ENCODE measurements at places on chromosomes 12 and 14. TPM values are rescaled to one million over a fixed set of nuclear protein-coding genes. Genes with fewer than 3 reads are reported as not detected.

The RFLNA gene
- not detected for total RNA-seq

The KLHL33 gene
- not detected for total RNA-seq

The P2RX2 gene
- total RNA-seq: not detected

The NAV3 gene
- total RNA-seq: not detected

The FOXG1 gene
- total RNA-seq: not detected

The GALNT8 gene
- total RNA-seq: 1.1 TPM

The RAPGEF3 gene
- 0.56 TPM for total RNA-seq

The FOXM1 gene
- total RNA-seq: 90.6 TPM

The HAL gene
- 1.5 TPM for total RNA-seq

The OTX2 gene
- not detected for total RNA-seq

The IFNG gene
- total RNA-seq: 560 TPM

The NANOG gene
- not detected for total RNA-seq

The TSPAN8 gene
- not detected for total RNA-seq

The TAS2R7 gene
- not detected for total RNA-seq

The KRT6A gene
- not detected for total RNA-seq

The MYH6 gene
- total RNA-seq: 0.56 TPM

The PZP gene
- not detected for total RNA-seq

The KSR2 gene
- total RNA-seq: 0.15 TPM

The EIF2S3B gene
- total RNA-seq: 0.66 TPM

The RNASE3 gene
- total RNA-seq: not detected

The EXOC3L4 gene
- total RNA-seq: not detected

The CCDC85C gene
- total RNA-seq: 9.8 TPM

The LRP1 gene
- 1.1 TPM for total RNA-seq

The LUM gene
- not detected for total RNA-seq
